Kidney tubule cell (primary cell): ENCODE measurements at places on chromosomes 11 and 22.

DNA sequence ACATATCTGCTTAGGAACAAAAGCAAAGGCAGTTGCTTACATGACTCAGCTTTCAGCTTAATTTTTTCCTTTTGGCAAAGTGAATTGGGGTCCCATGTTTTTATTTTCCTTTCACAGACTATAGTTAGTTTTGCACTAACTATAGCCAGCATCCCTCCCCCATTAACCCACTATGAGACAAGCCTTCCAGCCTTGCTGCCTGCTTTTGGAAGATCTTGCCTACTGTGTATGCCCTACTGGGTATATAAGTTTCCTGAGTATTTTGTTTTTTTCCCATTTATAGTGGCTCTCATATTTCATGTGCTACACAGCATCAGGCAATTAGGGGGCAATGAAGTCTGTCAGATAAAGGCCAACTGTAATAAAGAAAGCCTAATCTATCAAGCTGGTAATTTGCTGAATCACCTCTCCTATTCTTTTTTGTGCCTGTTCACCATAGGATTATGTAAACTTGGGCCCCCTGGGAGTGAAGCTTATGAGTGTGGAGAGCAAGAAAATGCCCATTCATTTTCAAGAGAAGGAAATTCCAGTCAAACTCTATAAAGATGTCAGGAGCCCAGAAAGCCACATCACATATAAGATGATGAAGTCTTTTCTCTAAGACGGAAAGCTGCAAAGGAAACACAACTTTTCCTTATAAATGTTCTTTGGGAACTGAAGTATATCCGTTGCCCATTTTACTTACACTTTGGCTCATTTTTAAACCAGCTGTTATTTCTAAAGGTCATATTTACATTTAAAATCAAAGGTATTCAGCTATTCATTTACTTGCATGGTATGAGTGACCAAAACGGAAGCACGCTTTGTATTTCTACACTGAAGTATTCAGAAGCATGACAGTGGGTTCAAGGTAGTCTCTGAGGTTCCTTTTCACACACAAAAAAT, 64.0 kb downstream of the CCDC83 start:
- no peak for DNase-seq

GRCh38 chr22:48718818-48719500, 1108.7 kb downstream of the BRD1 start:
- DNase-seq: no peak

GRCh38 chr11:45673441-45673840, 8.0 kb upstream of the CHST1 start:
- DNase-seq: no peak

GRCh38 chr11:31649129-31649966, 139.8 kb downstream of the ELP4 start:
- no peak for DNase-seq

DNA sequence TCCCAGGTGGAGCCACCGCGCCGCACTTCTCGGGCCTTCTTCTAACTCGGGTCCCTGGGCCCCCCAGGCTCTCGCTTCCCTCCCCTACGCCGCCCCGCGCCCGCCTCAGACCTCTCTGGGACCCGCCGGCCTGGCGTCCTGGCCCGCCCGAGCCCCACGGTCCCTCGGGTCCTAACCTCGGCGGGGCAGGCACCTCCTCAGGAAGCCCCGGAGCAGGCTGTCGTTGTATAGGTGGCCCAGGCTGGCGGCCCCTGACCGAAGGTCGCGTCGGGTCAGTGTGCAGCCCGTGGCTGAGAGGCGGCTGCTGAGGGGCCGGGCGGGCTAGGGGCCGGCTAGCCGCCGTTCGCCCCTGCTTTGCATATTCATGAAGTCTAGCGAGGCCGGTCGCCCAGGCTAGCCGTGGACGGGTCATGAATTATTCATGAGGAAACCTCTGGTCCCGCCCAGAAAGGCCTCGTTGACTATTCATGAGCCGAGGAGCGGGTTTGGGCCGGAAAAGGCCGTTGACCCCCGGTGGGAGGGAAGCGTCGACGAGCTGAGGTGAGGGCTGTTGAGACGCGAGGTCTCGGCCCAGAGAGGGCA, at the start of gene HORMAD2:
HORMAD2 (plus strand) TSS at position 513 of the 582 bp plus-strand sequence. CDS start 13,489 bp downstream, outside the sequence.
- peak; percentile 71 for DNase-seq
